ENCODE measurements at places on chromosomes 16 and 17.
A peak's percentile ranks its signal among the peaks of the same experiment; 100 is the strongest.

GRCh38 chr17:21276264-21276588 lies 8.3 kb upstream of the MAP2K3 start:
- no peak for DNase-seq

DNA sequence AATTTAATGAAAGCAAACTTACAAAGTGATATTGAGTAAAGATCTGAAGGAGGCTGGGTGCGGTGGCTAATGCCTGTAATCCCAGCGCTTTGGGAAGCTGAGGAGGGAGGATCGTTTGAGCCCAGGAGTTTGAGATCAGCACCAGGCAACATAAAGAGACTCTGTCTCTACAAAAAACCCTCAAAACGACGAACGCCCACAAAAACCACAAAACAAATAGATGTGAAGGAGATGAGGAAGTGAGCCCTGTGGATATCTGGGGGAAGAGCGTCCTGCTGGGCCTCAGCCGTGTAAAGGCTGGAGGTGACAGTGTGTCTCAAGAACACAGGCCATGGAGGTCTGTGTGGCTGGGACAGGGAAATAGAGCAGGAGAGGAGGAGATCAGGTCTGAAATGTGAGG lies 68.8 kb downstream of the ITFG1 start:
- DNase-seq, result peak; percentile 25

DNA sequence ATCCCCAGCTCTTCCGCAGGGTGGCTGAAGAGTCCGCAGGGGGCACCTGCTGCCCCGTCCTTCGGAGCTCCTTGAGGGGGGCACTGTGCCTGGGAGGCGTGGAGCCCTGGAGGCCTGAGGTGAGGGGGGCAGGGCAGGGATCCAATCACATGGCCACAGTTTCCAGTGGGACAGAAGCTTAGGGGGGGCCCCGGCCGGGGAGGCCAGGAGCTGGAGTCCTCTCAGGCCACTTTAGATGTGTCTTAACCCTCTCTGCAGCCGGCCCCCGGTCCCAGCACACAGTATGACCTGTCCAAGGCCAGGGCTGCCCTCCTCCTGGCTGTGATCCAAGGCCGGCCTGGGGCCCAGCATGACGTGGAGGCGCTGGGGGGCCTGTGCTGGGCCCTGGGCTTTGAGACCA lies 10.8 kb downstream of the ZNF213 start:
- no peak for DNase-seq

DNA sequence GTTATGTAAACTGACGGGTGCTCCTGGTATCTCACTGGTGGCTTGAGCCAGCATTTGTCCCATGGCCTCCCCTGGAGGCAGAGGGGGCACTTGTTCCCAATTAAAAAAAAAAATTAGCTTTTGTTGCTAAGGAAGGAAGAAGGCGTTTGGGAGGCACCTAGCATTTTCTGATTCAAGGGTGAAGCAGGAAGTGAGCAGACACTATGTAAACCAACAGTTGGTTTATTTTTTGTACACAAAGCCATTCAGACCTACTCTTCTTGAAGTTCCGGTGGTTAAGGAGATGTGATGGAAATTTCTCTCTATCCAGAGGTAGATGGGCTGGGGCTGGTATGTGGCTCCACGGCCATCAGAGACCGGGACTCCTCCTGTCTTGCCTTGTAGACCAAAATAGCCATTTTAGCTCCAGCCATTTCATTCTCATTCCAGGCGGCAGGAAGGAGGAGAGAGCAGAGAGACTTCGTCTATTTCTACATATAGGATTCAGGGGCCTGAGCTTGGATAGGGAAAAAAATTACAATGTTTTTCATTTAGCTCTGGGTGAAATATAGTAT lies 103.0 kb downstream of the SNX29 start:
- no peak for DNase-seq

DNA sequence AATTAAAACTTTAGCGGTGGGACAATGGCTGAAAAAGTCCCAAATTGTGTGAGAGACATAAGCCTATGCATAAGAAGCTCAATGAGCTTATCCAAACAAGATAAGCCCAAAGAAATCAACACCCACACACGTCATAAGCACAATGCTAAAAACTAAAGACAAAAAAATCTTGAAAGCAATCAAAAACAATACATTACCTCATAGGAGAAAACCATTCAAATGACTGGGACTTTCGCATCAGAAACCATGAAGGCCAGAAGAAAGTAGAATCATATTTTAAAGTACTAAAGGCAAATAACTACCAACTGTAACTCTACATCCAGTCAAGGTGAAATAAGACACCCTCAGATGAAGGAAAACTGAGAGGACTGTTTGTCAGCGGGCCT lies 50.2 kb downstream of the ZCCHC14 start:
- DNase-seq, result no peak

DNA sequence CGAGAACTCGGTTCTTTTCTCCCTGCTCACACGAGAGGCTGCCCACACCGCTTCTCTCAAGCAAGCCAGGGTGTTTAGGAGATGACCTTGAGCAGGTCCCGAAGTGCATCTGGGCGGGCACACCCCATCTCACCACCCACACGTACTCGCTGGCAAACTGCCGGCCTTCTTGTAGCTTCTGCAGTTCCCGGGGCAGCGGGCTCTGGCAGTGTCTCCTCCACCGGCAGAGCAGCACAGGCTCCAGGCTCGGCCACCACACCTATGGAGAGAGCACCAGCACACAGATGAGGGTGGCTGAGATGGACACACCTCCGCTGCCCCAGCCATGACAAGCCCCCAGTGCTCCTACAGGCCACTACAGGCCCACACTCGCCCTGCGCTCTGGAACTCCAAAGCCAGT lies 23.5 kb downstream of the ZNF276 start:
- no peak for DNase-seq

DNA sequence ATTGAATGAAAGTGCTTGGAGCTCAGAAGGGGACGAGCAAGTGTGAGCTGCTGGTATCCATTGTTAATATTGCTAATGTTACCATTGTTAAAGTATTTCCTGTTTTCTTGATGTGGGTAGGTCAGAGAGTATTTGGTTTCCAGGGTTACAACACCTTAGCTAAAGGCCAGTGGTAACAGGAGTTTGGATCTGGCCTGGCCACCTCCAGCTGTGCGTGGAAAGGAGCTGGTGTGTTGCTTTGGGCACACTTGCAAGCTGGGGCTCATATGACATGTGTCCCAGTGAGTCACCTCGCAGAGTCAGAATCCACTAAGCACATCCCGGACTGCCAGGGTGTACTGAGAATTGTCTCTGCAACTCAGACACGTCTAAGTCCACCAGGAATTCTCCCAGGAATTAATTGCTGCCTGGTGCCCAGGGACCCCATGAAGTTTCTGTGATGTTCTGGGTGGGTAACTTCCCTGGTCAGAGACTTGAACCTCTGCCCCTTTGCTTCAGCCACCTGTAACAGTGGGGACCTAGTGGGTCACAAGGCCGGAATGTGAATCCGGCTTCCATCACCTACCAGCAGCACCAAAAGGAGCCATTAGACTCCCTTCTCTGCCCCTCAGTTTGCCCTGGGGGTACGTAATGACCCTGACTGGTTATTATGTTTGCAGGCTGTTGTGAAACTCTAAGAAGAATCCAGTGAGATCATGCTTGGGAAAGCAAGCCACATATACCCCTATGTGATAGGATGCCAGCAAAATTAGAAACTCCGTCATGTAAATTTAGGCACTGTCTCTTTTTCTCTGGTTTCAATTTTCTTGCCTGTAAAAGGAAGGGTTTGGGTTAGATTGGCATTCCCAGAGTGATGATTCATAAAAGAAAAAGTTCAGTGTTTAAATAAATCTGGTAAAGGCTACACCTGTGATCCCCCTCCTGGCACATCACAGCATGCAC lies 12.8 kb downstream of the SLC6A2 start:
- DNase-seq, result peak; percentile 31

- no peak for DNase-seq
Observed at GRCh38 chr17:19613979-19614378, 34.6 kb upstream of the ALDH3A2 start.

DNA sequence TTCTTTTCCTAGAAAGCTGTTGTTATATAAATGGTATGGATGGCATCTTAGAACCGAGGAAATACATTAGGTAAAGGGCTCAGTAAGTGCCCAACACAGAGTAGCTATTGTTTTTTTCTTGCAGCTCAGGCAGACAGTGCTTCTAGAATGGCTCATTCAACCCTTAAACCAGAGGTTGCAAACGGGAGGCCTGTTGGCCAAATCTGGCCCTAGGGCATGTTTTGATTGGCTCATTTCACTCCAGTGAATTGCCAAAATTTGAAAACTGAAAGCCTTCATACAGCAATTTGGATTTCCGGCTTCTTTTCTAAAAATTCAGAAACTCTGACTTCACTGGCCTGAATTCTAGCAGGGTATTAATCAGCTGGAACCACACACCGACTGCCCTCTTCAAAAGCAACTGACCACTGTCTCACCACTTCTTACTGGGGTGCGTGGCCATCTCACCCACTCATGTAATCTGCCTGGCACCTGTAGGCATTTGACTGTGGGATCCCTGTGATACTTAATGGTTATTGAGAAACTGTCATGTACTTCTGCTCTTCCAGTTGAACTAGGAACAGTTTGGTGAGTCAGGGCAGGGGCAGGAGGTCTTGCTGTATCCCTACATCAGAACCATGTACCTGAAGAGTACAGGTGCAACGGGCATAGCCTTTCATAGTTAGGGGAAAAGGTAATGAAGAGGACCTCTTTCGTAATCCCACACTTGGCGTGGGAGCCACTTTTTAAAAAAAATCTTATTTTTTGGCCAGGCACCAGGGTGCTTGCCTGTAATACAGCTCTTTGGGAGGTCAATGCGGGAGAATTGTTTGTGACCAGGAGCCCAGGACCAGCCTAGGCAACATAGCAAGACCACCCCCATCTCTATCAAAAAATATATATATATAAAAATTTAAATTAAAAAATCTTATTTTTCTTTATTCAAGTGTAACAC lies 53.6 kb upstream of the SCNN1B start:
- no peak for DNase-seq
